ENCODE measurements at places on chromosomes 6 and 20.

GRCh38 chr6:93940381-93940780 is 521.0 kb upstream of the EPHA7 start:
- DNase-seq = no peak

- no peak for DNase-seq
These were observed 34.5 kb downstream of the ABRACL start for GRCh38 chr6:139062932-139063646.

DNA sequence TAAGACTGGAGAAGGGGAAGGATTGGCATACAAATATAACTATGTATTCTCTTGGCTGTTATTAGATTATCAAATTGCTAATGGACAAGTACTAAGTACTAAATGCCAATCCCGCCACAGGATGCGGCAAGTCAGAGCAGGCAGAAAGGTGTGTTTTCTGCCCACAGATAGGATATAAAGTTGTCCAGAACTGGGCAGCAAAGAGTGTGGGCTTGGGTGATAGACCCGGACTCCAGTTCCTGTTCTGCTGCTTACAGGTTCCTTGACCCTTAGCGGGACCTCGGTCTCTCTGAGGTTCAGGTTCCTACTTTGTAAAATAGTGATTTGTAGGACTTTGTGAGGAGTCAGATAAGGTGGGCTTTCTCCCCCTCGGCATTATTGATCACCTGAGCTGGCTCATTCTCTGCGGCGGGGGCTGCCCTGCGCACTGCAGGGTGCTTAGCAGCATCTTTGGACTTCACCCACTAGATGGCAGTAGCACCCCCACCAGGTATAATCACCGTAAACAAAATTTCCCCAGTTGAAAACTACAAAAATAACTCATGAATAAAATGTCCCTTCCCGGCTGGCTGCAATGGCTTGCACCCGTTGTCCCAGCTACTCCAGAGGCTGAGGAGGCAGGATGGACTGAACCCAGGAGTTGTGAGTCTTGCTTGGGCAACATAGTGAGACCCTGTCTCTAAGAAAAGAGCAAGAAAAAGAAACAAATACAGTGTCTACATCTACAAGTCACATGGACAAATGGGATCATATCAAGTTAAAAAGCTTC is 193.1 kb downstream of the DOK5 start:
- DNase-seq = peak; percentile 26

GRCh38 chr20:48126227-48126740 is 341.0 kb upstream of the SULF2 start:
- DNase-seq = no peak

- no peak for DNase-seq
These were observed 25.4 kb upstream of the IYD start for GRCh38 chr6:150343434-150343833.

DNA sequence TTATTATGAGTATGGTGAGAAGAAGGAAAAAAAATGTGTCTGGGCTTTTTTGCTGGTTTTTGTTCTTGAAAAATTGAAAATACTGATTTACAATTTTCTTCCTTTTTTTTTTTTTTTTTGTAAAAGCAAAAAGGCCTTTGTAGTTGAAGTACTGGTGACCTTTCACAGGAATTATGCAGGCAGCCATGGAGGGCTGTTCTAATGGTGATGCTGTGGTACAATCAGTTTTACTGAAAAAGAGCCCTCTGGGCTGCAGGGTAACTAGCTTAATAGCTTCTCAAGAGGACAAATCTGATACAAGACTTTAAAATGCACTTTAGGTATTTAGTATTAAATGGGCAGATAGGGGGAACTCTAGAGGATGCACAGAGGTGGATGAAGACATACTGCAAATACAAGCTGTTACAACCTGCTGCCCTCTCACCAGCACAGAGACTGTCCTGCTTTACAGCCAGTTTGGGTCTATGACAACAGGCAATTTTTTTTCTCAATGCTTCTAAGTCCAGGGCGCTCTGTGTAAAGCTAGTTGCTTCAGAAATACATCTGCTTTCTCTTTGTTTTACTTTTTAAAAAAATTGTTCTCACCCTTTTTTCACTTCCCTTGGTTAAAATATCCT is 61.6 kb upstream of the HS3ST5 start:
- DNase-seq = no peak

GRCh38 chr20:50844430-50845100 is 49.7 kb downstream of the BCAS4 start:
- DNase-seq = no peak

DNA sequence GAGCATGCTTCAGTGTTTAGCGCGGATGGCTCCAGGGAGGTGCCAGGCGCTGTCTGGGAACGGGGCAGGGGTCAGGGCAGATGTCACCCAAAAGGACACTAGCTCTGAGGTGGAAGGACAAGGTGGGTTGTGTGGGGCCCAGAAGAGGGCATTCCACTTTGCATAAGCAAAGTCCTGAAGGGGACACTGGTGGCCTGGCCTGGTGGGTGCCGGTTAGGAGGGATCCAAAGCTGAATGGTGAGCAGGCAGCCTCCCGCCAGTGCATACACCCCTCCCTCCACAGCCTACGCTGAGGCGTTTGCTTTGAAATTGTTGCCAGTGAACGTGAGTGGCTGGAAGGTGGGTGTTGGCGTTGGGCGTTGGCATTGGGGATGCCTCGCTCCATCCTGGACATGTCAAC is 192.1 kb downstream of the BMP7 start:
- DNase-seq = no peak

DNA sequence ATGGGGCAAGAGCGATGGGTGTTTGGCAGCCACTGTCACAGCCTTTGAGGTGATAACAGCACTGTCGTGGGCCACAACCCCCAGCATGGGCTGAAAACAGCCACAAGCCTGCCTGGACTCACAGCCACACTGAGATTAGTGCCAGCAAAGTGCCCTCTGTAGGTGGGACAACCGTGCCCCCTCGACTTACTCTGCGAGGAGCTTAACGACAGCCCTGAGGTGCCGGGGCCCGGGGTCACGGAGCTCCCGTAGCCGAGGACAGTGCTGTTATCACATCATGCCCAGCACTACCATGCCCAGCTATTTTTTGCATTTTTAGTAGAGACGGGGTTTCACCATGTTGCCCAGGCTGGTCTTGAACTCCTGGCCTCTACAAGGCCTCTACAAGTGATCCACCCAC is 36.6 kb downstream of the SUMO4 start:
- no peak for DNase-seq

DNA sequence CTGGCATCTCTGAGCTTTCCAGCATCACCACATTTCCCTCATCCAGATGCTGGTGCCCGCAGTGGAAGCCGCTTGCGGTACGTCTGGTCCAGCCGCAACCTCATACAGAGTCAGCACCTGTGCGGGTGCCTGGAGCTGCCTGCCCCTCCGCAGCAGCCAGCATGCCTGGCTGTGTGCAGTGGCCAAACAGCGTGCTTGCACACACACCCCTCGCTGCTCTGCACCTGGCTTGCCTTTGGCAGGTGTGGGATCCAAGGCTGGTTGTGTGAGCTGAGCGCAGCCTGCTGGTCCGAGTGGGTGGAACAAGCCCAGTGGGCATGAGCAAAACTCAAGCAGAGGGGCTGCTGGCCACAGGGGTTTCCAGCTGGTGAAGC is 3.1 kb upstream of the HINT3 start:
- peak; percentile 72 for DNase-seq

DNA sequence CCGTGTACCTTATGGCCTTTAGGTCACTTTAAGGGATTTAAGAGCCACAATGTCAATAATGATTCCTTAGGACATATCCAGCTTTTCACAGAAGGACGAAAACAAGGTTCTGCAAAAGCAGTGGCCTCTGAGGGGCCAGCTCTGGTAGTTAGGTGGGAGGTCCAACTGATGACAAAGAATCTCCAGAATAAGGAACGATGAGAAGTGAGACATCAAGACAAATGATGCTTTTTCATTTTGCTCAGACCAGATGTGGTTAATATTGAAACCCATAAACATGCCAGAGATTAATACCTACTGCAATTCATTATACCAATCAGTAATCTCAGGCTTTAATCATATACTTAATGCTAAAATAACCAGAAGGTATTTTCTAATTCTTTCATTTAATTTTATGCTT is 1.9 kb downstream of the C6orf58 start:
- DNase-seq = no peak

DNA sequence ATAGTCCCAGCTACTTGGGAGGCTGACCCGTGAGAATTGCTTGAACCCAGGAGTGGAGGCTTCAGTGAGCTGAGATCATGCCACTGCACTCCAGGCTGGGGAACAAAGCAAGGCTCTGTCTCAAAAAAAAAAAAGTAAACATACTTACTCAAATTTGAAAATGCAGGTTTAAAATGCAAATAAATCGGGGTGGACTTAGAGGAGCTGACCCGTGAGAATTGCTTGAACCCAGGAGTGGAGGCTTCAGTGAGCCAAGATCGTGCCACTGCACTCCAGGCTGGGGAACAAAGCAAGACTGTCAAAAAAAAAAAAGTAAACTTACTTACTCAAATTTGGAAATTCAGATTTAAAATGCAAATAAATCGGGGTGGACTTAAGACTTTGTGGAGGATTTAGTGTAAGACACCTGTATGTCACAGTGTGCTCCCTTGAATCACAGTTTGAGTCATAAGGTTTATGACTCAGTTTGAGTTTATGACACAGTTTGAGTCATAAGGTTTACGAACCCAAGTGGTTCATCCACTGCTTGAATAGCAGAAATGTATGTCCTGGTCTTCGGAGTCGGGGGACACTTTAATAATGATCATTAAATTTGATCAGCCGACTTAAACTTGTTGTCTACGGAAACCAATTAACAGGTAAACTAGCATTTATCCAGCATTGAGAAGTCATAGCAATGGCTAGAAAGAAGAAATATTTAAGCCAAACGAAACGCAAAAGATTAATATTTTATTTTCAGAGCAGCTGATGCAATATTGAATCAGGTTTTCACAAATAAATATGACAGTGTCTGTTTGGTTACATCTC is 6.8 kb upstream of the MRPS10 start:
- DNase-seq = no peak

- no peak for DNase-seq
These were observed 87.4 kb upstream of the BHLHE23 start for GRCh38 chr20:63093966-63094766.

DNA sequence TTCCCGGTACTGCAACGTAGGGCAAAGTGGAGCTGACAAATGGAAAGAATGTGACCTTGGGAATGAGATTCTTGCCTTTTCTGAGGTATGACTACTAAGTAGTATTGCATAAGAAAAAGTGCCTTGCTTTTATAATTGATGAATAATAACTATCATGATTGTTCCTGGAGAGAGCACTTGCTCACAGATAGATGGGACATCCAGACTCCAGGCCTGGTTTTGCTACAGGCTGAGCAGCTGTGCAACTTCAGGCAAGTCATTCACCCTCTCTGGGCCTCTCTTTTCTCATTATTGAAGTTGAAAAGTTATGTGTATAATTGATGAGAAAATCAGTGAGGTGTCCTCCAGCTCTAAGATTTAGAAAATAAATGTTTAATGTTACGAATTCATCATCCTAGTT is 53.6 kb upstream of the MBOAT1 start:
- no peak for DNase-seq

GRCh38 chr6:142011156-142011555 is 121.6 kb upstream of the GJE1 start:
- no peak for DNase-seq

DNA sequence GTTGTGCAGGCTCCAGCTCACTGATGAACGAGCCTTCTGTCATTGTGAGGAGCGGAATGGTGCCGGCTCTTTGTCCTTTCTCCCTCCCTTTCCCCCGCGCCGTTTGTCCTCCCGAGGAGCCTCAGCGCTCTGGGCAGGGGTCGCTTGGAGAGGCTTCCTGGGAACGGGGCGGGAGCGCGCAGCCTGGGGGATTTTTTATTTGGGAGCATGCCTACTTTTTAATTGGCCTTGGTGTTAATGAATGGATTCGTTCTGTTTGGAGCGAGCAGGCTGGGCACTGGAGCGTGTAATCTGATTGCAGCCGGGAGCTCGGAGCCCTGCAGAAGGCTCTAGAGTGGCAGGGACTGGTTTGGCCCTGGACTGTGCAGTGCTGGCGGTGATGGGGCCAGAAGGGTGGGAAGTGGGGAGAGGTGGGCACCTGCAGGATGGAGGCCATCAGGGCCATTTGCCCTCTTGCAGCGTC is 118.8 kb downstream of the CDH4 start:
- no peak for DNase-seq

DNA sequence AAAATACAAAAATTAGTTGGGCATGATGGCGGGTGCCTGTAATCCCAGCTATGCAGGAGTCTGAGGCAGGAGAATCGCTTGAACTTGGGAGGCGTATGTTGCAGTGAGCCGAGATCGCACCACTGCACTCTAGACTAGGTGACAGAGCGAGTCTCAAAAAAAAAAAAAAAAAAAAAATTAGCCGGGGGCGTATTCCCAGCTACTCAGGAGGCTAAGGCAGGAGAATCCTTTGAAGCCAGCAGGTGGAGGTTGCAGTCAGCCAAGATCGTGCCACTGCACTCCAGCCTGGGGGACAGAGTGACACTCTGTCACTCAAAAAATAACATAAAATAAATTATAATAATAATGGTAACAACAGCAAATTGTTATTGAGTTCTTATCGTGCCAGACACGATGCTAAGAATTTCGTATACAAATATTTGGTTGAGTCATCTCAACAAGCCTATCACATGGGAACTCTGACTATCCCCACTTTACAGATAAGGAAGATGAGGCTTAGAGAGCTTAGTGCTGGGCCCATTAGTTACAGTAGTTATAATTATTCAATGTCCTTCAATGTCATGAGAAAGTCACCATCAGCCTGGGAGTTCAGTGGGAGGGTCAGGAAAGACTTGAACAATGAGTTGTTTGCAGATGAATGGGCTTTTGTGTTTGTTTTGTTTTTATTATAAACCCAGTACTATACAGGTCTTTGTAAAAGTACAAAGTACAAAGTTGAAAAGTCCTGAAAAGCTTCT is 19.4 kb downstream of the C6orf15 start:
- no peak for DNase-seq

DNA sequence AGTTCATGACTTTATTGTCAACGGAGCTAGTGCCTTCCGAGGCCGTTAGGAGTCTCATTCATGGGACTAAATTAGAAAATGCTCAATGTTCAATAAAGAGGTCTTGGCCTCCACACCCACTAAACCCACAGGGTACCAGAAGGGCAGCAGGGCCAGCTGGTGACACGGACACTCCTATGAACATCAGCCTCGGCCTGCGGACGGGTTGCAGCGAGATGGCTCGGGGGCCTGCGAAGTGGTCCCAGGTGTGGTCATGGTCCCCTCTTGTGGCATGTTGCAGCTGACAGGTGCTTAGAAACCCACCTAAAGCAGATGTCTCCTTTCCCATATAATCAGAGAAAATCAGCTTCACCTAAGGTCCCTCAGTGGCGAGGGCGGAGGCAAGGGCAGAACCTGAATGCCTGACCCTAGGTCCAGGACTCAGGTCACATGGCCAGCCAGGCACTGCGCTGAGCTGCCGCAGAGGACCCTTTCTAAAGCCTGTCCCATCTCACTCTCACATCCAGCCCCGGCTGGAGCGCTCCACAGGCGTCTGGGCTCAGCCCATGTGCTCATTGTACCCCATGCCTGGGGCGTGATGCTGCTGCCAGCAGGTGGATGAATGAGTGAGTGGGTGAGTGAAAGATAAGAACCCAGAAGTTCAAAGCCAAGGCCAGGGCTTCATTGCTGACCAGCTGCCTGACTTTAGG is 35.8 kb downstream of the NFATC2 start:
- DNase-seq = no peak

Data from NCI-H2171 treated with DMSO at 0.1 percent for 48 hours (cell line).